C1 segment of cervical spinal cord (tissue), 14 donors: ENCODE measurements at places on chromosomes 12 and 14.

DNA sequence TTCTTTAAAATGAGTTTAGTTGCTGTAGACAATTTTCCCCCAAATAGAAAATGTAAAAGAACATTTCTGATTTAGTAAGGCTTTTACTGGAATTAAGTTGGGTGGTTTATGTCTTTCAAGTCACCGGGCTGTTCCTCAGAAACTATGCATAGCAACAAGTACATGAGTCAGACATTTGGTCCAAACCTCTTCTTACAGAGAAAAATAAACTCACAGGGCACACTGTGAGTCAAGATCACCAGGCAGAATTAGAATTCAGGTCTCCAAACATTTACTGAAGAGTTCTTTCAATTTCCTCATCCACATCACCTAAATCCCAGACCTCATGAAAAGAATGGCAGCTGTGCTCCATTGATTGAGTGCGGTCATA lies 476.1 kb upstream of the SOX5 start:
- no peak for DNase-seq

GRCh38 chr14:62206456-62206855 lies 444.2 kb downstream of the SNAPC1 start:
- DNase-seq, result no peak

DNA sequence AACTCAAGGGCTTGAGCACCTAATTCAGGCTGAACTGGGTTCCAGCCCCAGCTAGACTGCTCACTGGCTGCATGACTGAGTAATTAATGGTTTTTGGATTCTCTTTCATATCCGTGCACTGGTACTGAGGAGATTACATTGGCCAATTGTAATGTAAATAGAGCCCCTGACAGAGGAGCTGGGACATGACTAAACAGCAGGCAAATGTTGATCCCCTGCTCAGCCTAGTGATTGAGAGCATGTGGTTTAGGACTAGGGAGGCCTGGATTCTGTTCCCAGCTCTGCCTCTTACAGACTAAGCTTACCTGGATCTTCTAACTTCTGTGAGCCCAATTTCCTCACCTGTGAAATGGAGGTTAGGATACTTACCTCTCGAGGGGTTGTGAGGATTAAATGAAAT lies 204.3 kb downstream of the ESR2 start:
- no peak for DNase-seq

DNA sequence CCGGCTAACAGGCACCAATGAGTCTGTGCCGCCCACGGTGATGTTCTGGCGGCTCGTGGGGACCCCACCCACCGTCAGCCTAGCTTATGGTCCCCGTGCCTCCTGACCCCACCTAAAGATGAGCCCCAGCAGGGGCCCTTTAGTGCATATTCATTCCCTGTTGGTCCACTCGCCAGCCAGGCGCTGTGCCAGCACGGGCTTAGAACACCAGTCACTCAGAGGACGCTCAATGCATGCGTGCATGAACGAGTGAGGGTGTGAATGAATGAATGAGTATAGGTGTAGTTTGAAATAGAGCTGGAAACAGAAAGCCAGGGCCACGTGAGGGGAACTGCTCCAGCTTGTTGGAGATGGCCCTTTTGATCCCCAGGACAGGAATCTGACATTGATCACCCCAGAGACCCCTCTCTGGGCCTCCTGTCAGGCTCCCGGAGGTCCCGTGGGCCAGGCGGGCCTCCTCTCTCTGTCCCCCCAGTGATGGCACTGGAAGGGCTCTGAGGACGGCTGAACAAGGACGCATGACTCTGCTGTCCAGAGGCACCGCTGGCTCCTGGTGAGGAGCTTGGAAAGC lies 193.9 kb upstream of the C14orf180 start:
- no peak for DNase-seq

- DNase-seq, result no peak
These were observed 123.9 kb downstream of the PRMT8 start for GRCh38 chr12:3614806-3615466.
